Activated naive CD4-positive, alpha-beta T cell treated with anti-CD3 and anti-CD28 coated beads for 36 hours (primary cell): ENCODE measurements at places on chromosomes 6 and 20. TPM values are rescaled to one million over a fixed set of nuclear protein-coding genes. Genes with fewer than 3 reads are reported as not detected.

- no peak for DNase-seq
These were observed 18.2 kb upstream of the SRC start for GRCh38 chr20:37327748-37328147.

GRCh38 chr20:41654884-41655283 lies 36.7 kb upstream of the CHD6 start:
- no peak for DNase-seq

GRCh38 chr6:21533678-21534077 lies 59.9 kb upstream of the SOX4 start:
- no peak for DNase-seq

DNA sequence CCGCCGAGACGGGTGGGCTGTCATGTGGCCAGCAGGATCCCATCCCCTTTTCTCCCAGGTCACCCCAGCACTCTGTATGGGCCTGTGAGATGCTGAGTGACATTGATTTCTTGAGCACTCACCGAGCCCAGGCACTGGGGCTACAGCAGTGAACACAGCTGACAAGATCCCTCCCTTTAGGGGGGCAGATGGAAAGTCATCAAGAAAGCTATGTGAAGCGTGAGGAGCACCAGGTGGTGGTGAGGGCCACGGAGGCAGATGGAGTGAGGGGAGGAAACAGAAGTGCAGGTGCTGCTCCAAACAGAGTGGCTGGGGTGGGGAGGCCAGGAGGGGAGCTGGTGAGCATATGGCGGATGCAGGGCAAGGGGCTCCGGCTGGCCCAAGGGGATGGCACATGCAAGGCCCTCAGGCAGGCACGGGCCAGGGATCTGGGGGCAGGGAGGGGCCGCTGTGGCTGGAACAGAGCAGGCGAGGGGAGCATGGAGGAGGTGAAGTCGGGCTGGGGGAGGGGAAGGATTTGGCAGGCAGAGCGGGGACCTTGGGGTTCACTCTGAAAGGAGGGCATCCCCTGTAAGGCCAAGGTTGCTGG lies 184.0 kb downstream of the BMP7 start:
- no peak for DNase-seq

DNA sequence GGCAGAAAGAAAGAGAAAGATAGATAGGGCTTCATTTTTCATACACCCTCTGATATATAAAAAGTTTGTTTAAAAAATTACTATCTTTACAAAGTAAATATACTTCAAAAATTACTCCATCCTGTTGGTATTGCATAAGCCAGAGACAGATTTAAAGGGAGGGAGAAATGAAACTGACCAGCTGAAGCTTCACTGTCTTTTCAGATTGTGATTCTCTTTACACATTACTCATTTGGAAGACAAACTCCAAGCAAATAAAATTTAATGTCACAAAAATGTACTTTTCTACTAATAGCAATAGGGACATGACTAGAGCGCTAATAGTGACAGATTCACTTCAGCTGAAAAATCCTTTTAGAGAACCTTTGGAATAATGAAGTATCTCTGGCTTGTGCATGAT lies 38.6 kb upstream of the MARCKS start:
- no peak for DNase-seq

DNA sequence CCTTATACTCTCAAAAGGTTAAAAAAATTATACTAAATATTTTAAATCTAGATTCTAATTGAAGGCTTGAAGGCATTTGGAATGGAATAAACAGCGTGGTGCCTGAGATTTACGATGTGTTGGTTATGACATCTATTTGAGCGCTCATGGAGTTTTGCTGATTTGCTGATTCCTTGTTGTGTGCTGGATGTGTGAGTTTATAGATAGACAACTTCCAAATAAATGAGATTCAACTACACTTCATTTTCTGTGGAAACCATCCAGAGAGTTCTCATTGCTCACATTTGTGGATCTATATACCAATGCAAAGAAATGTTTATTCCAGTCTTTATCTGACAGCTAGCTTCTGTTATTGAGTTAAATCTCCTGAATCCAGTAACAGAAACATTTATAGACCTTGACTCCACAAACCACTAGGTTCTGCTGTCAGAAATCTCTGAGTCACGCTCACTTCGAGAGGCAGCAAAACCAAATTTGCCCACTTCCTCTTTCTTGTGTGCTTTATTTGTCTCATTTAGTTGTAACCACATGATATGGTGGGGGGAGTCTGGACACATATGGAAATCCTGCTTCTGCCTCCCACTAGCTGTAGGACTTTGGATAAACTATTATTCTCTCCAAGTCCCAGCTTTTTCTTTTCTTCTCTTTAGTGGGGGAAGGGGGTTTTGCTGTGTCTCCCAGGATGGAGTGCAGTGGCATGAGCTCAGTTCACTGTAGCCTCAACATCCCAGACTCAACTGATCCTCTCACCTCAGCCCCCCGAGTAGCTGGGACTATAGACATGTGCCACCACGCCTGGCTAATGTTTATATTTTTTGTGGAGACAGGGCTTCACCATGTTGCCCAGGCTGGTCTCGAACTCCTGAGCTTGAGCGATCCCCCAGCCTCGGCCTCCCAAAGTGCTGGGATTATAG lies 54.5 kb downstream of the IPCEF1 start:
- peak; percentile 56 for DNase-seq

DNA sequence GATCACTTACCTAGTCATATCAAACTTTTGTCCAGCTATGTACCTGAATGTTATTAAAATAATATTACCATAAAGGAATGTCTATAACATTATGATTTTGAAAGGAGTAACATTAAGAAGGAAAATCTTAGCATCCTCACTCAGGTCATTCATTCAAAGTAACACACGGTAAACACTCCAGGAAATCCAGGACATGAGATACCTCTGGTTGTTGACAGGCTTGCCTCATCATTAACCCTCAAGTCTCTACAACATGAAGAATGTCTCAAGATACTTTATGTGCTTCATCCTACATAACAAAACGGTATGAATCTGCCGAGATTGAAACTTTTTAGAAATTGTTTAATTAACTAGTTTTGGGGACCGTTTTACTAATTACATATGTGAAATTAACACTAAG lies 690 bp upstream of the FILIP1 start:
- DNase-seq = no peak

DNA sequence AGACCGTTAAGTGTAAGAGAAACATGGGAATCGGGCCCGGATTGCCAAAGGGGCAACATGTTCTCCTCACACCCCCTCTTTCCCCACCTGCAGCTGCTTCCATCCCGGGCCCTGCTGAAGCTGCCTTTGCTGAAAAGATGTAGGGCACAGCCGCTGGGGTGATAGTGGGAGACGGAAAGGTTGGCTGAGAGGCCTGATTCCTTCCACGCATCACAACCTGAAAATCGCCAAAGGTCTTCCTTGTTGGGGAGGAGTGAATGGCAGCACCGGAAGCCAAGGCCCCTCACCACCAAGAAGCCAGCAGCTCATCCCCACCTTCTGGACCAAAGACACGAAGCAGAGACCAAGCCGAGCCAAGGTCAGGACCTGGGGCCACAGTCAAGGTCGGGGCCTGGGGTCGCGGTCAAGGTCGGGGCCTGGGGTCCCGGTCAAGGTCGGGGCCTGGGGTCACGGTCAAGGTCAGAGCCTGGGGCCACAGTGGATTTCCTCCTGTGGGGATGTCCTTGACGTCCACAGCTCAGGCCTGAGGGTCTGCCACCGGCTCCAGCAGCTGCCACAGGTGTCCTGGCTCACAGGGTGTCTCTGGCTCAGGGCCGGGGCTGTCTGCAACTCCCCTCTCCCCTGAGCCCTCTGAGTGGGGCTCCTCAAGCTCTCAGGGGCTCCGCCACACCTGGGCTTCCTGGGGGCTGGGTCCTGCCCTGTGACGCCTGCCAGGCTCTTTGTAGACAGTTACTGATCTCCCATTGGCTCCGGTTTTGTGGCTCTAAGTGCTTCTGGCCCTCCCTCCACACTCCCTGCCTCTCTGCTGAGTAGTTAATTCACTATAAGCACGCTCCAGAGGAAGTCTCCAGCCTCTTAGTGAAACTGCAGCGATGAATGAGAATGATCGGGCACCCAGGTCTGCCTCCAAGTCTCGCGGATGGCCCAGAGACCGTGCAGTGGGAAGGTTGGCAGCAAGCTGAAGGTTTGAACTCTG lies 5.5 kb upstream of the CHRNA4 start:
- no peak for DNase-seq

GRCh38 chr6:88499845-88500699 lies 333.9 kb upstream of the CNR1 start:
- no peak for DNase-seq

DNA sequence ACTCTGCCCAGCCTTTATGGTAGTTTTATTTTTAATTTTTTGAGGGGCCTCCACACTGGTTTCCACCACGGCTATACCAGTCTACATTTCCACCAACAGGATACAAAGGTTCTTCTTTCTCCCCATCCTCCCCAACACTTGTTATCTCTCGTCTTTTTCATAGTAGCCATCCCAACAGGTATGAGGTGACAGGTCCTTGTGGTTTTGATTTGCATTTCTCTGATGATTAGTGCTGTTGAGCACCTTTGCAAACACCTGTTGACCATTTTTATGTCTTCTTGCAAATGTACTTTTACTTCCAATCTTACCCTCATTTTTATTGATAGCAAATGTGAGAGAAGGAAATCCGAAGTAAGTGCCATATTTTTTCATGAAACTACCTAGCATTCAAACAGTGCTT lies 195.4 kb upstream of the PREP start:
- DNase-seq = no peak

DNA sequence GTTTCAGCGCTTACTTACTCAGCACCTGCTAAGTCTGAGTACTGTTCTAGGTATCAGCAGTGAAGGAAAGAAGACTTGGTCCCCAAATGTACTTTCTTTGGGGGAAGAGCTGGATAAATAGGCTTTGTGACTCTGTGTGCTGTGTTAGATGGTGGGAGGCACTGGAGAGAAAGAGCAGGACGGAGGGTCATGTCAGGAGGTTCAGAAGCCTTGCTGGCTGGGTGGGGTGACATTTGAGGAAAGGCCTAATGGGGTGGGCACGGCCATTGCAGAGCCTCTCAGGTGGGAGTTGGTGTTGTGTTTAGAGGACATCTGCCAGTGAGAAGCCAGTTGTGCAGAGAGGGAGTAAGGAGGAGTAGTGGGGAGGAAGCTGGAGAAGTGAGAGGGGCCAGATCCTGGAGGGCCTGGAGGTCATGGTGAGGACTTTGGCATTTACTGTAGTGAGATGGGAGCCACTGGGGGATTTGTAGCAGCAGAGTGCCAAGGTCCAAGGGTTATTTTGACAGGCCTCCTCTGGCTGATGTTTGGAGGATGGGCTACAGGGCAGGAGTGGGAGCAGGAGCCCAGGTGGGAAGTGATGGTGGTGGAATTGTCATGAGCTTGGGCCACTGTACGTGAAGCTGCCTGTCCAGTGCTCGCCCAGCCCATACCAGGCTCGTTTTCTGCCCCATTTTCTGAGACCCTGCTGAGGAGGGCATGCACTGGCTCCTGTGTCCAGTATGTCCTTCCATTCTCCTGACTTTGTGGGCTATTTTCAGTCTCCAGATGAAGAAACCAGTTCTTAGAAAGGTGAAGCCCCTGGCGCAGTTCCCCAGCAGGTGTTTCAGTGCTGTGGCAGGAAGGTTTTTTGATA lies 886 bp downstream of the SDCBP2 start:
- no peak for DNase-seq

- DNase-seq = no peak
These were observed 86.7 kb upstream of the AGPAT4 start for GRCh38 chr6:161360520-161360919.

DNA sequence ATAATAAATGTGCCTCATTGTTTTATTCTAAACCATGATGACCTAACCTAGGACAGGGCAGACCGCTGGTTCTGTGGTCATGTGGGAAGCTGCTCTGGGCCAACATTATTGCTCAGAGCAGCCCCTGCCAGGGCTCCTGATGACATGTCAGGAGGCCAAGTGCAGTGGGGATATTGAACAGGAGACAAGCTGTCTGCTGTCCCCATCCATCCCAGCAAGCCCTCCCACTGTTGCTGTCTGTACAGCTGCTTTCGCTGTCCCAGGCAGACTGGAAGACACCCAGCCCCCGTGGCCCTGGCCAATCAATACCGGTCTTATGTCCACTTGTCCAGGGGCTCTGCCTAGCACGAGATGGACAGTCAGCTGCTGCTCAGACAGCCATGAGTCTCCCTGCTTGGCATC lies 43.2 kb upstream of the FNDC1 start:
- DNase-seq = no peak

DNA sequence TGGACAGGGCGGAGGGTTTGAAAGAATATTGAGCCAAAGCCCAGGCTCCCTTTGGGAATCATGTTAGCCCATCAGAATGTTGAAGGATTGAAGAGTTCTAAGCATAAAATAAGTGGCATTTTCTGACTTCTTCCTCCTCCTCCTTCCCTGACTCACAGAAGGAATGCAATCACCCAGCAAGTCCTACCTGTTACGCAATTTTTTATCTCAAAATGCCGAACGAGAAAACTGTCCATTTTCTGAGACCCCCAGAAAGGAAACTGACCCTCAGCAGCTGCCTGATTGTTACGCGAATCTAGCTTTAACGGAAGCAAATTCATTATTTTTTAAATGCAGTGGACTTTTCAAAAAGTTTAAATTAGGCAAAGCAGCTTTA lies 4.7 kb upstream of the DNAJC5 start:
- DNase-seq = no peak

- DNase-seq = no peak
These were observed 2.6 kb downstream of the BPIFB2 start for GRCh38 chr20:33010133-33010504.

DNA sequence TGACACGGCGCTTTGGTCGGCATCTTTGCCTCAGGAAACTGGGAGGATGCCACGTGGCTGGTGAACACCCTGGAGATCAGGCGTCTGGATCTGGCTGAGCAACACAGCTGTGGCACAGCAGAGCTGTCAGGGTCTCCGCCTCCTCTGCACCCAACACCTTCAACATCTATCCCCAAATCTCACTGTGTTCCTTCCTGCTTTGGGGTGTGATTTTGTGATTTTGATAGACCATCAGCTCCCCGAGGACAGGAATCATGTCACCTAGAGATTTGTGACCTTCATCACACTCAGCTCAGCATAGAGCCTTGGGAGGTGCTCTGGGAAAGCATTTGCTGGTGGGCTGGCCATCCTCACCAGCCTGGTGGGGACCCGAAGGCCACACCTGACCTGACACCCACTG lies 203.7 kb upstream of the FOXQ1 start:
- no peak for DNase-seq

DNA sequence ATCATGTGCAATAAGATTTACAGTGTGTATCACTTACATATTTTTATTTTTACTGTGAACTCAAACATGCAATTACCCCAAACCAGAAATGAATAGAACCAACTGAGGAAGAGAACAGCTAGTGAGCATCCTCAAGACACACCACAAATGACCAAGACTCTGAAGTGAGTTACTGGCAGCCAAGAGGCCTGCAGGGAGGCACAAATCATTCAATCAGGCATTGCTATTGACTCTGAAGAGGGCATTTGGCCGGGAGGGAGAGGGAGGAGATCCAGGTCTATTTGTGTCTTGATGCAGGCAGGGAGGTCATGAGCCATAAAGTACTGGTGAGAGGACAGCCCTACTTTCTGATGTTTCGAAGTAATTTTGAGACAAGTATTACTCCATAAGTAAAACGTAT lies 257.7 kb downstream of the BCKDHB start:
- DNase-seq = no peak

- DNase-seq = no peak
These were observed 64.0 kb downstream of the BLOC1S5 start for GRCh38 chr6:8000188-8000596.

The MDN1 gene
- 42.1 TPM for total RNA-seq

The FLOT1 gene
- total RNA-seq = 173 TPM

The HSPA1L gene
- total RNA-seq = 0.86 TPM

The WFDC2 gene
- 0.83 TPM for total RNA-seq

The KAT14 gene
- 10.3 TPM for total RNA-seq
